Left ventricle myocardium inferior (tissue), 1 donor: ENCODE measurements at places on chromosomes 11 and 22. TPM values are rescaled to one million over a fixed set of nuclear protein-coding genes. Genes with fewer than 3 reads are reported as not detected.

DNA sequence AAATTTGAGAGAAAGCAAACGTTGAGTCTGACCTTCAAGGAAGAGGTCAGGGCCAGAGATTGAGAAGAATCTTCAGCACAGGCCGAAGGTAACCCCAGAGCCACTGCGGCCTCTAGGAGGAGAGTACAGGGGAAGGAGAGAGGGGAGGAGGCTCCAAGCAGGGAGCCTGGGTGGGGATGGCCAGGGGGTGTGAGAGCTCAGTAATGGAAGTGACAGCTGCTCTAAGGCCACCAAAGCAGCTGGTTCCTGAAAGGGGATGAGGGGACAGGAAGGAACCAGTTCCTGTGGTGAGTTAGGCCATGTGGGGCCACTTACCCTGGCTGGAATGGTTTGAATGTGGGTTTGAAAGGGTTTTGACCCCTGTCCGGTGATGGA lies 46.1 kb downstream of the PISD start:
- peaks cover 29% of the 10 kb centered on the region for H3K4me1 ChIP-seq
- no peak for DNase-seq
- H3K27me3 ChIP-seq, result no peaks in the 10 kb centered on the region
- peaks cover 35% of the 10 kb centered on the region for H3K36me3 ChIP-seq
- no peak overlapping the region for H3K27ac ChIP-seq
- no peak overlapping the region for H3K4me3 ChIP-seq

LRRC75B gene
- total RNA-seq, result 5.6 TPM

SYT9 gene
- total RNA-seq, result 0.08 TPM

- H3K4me1 ChIP-seq, result peaks cover 34% of the 10 kb centered on the region
- no peaks in the 10 kb centered on the region for H3K36me3 ChIP-seq
- H3K4me3 ChIP-seq, result no peak overlapping the region
- no peaks in the 10 kb centered on the region for H3K27me3 ChIP-seq
These were observed 4.3 kb upstream of the SBF2 start for GRCh38 chr11:10298342-10298741.

- DNase-seq, result no peak
- H3K27ac ChIP-seq, result peak overlapping the region; percentile 57
- no peaks in the 10 kb centered on the region for H3K27me3 ChIP-seq
These were observed 30.3 kb downstream of the CHEK2 start for GRCh38 chr22:28711341-28711740.

DNA sequence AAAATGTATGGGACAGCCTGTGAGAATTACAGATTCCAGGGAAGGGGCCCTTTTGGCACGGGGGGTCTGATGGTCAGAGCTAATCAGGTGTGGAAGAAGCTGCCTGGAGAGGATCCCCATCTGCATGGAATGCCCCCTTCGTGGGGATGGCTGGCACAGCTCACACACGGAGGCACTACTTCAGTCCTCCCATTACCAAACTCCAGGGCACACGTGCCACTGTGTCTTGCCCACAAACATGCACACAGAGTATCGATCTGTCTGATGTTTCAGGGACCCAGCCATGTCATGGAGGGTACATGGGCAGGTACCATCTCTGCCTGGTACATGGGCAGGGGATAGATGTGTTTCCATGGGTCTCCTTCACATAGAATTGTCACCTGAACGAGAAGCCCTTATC lies 14.7 kb downstream of the KCNQ1OT1 start:
- H3K27ac ChIP-seq, result no peak overlapping the region
- H3K4me1 ChIP-seq, result peaks cover 35% of the 10 kb centered on the region
- peaks cover 8% of the 10 kb centered on the region for H3K36me3 ChIP-seq
